ENCODE measurements at places on chromosomes 5 and 9.

- no peak for DNase-seq
These were observed 243.1 kb downstream of the PBX3 start for GRCh38 chr9:125990186-125990792.

GRCh38 chr9:109289186-109289585 is 31.7 kb downstream of the EPB41L4B start:
- no peak for DNase-seq

GRCh38 chr9:129542741-129543140 is 78.2 kb downstream of the C9orf50 start:
- DNase-seq = no peak

- DNase-seq = no peak
These were observed 197.5 kb upstream of the DMRT1 start for GRCh38 chr9:643966-644365.

DNA sequence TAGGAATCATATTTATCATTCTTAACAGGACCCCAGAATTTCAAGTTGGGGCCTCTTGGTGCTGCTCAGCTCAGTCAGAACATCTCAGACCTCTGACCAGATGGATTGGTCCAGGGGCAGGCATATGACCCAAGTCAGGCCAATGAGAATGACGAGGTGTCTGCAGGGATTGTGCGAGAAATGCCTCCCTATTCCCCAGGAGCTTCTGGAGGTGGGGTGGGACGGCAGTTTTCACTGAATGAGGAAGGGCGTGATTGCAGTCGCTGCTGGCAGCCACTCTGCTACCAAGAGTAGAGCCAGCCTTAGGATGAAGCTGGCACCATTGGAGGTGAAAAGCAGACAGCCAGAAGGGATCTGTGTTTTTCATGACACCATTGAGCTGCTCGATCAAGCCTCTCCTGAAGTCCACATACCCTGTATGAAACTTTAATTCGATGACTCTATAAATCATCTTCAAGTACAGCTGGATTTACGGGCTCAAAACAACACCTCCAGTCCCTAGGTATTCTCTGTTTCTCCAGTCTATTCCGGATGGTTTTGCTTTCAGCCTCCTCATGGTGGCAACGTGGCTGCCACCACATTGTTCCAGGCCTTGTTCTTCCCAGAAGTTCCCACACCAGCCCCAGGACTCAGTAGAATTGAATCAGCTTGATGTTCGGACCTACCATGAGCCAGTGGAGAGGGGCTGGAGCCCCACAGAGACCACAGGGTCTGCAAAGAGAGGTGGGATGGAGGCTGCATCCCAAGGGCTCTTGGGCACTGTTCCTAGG is 70.2 kb upstream of the ADAMTS2 start:
- no peak for DNase-seq

DNA sequence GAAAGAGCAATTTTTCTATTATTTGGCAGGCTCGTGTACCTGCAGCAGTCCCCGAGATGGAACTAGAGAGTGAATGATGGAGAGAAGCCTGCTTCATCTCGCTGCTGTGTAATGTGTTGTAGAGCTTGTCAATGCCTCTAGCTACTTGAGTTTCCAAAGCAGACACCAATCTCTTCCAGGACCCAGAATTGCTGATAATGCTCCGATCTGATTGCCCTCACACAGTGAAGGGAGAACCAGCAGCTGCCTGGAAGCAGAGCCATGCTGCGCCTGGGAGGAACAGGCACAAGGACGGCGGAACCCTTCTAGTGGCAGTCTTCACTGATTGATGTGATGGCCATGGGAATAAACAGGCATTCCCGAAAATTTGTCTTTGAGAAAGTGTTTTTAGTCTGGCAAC is 288.0 kb downstream of the ICE1 start:
- DNase-seq = no peak

GRCh38 chr5:73605223-73606087 is 20.5 kb upstream of the ARHGEF28 start:
- DNase-seq = no peak
